ENCODE measurements at places on chromosomes 2 and 18.

- DNase-seq, result no peak
These were observed 485.6 kb downstream of the PTH2R start for GRCh38 chr2:208892203-208892602.

DNA sequence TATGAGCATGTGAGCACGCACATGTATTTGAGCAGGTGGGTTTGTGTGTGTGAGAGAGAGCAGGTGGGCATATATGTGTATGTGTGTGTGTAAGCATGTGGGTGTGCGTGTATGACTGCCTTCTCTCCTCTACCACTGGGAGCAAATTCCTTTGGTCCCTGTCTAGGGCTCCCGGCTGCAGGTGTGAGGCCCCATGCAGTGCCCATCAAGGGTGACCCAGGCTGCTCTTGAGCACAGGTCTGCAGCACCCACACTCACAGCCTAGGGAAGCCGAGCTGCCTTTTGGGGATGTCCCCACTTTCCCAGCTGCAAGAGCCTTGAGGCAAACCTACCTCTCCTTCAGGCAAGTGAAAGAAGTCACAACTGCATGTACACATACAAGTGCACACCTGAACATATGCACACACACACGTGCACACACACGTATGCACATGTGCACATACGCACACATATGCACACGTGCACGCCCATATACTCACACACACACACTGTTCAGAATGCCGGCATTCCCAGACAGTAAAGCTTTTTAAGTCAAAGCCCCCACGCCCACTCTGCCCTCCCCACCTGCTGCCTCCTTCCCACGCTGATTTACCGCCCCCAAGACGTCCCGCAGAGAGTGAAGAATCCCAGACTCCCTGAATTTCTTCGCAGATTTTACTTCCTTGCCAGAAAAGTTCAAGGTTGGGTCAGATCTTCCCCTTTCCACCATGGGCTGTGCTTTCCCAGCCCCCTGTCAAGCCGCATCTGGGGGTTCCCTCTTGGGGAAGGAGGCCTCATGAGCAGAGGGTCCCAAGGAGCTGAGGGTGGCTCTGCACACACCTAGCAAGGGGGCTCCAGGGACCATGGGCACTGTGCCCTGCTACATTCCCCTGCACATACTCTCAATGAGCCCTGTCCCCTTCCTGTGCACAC is 170.6 kb downstream of the TWIST2 start:
- DNase-seq, result no peak

GRCh38 chr18:31497836-31498573 is at the start of gene DSG2:
DSG2 (plus strand) TSS chr18:31498177; CDS start chr18:31498252, 75 bp downstream.
- peak; percentile 4 for DNase-seq

DNA sequence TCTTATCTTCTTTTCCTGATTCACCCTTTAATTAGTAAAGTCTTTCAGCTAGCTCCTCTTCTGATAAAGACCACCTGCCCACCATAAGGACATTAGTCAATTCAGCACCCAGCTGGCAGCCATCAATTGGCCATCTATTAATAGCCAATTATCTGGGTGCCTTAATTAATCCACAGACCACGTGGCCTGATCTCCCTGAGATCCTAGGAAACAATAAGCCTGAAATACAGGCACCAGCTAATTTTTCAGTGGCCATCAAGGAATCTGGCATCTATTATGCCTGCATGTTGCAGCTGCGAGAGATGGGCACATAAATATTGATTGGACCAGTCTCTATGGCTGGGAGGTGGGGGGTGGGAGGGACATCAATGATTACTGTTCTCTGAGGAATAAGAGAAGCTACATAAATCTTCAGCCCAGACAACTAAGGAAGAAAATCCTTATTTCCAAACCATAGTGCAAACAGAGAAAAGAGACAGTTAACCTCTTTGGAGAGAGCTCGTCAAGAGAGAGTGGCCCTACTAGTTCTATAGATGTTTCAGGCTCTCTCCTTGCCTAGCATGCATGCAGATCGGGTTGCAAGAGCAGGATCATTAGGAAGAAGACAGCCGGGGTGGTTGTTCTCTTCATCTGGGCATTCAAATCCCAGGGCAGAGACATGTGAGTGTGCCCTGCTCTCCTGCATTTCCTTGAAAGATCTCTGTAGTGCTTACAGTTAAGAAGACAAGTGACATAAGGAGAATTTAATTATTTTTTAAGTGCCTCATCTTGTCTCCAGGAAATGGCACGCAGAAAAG is 8.7 kb downstream of the GALNT14 start:
- DNase-seq, result no peak

GRCh38 chr18:8949206-8949605 is 153.3 kb upstream of the NDUFV2 start:
- no peak for DNase-seq

DNA sequence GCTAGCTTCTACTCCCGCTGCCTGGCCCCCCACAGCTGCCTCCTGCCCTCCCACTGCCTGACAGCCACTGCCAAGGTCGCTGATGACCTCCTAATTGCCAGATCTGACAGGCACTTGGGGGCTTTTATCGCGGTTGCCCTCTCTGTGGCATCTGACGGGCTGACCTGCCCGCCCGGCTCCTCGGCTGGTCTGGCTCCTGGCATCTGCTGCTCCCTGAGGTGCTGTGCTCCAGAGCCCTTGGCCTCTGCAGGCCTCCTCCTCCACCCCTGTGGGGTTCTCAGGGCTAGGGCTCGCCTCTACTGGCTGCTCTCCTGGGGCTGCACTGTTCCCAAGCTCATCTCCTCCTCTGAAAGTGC is 43.1 kb downstream of the INHBB start:
- DNase-seq, result no peak

DNA sequence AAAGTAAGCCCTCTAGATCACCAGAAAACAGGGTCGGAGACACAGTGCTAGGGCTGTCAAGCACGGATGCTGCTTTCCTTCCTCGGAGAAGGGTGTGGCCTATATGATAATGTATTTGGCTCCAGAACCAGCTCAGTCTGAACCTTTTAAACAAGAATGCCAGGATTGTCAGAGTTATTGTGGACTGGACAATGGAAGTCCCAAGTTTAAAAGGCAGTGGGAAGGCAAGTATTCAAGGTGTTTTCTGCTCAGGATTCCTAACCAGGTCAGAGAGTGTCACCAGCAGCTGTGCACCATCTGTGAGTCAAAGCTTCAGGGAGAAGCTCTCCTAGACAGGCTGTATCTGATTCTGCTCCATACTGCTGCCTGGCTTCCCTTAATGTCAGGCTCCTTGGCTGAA is 94.8 kb downstream of the SPOPL start:
- DNase-seq, result no peak

DNA sequence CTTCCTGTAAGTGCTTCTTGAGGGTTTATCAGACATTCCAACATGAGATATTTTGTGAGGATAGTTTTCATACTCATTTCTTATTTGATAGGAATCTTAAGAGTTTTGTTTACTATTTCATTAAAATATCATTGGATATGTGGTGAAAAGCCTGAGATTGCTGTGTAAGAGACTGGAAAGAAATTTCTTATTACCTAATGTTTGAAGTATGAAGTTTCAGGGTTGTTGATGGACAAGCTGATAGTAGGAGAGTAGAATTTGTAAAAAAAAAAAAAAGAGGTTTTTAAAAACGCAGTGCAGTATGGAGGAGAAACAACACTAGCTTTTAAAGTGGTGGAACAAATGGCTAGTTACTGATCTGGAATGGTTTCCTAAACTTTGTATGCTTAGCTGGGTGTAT is 7.7 kb downstream of the EPB41L5 start:
- no peak for DNase-seq

DNA sequence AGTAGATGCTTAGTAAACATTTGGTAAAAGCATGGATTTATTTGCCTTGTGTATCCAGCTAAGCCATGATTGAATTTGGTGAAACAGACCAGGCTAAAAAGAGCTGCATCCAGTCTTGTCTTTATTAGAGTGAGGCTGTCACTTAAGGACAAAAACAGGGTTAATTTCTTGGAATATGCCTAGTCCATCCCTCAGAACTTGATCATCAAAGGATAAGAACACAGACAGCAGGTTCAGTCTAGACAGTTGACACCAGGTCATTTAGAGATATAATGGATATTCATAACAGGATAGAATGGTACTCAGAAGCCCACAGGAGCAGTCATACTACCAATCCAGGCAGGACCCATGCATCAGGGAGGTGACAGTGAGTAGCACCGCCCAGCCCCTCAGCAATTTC is 434.9 kb upstream of the ST6GAL2 start:
- DNase-seq, result no peak

GRCh38 chr2:99451686-99452085 is 38.1 kb downstream of the REV1 start:
- no peak for DNase-seq

DNA sequence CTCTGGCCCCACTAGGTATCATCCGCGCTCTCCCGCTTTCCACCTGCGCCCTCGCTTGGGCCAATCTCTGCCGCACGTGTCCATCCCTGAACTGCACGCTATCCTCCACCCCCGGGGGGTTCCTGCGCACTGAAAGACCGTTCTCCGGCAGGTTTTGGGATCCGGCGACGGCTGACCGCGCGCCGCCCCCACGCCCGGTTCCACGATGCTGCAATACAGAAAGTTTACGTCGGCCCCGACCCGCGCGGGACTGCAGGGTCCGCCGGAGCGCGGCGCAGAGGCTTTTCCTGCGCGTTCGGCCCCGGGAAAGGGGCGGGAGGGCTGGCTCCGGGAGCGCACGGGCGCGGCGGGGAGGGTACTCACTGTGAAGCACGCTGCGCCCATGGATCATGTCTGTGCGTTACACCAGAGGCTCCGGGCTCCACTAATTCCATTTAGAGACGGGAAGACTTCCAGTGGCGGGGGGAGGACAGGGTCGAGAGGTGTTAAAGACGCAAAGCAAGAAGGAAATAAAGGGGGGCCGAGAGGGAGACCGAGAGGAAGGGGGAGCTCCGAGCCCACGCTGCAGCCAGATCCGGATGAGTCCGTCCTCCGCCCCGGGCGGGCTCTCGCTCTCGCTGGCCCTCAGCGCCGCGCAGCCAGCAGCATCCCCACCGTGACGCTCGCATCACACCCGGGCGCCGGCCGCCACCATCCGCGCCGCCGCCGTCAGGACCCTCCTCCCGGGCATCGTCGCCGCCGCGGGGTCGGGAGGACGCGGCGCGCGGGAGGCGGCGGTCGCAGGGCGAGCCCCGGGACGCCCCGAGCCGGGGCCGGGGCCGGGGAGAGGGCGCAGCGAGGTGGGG is 664 bp downstream of the NETO1 start:
- DNase-seq, result no peak

DNA sequence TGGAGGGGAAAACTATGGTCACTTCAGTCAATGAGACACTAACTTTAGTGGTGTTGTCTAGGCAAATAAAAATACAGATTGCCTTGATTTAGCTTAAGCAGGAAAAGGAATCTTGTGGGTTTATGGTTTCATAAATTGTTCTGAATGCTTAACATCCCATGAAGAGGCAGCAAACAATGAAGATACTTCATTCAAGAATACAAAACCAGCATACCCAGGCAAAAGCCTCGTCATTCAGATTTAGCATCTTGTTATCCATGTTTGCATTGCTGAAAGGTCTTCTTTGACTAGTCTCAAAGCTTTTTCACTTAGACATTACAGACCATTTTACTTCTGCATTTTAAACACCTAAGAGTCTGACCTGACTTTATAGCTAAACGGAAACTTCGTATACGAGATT is 272.7 kb upstream of the FSHR start:
- DNase-seq, result no peak

DNA sequence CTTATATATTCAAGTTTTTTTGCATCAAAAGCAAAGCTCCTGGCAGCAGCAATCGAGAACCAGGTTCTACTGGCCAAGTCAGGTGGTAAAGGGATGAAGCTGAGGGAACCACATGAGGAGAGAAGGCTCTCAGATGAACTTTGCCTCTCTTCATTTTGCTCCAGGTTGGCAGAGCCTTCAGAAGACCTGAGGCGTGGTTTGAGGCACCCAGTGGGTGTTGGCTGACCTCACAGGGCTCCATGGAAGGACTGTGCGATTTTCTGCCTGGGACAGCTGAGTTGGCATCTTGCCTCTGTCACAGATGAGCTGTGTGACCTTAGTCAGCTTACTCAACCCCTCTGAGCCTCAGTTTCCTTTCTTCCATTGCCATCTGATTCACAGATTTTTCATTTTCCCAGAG is 89.0 kb downstream of the INSIG2 start:
- no peak for DNase-seq

GRCh38 chr2:234355021-234355720 is 141.7 kb downstream of the ARL4C start:
- DNase-seq, result no peak

GRCh38 chr18:79921984-79922965 is 29.2 kb downstream of the SLC66A2 start:
- peak; percentile 1 for DNase-seq

DNA sequence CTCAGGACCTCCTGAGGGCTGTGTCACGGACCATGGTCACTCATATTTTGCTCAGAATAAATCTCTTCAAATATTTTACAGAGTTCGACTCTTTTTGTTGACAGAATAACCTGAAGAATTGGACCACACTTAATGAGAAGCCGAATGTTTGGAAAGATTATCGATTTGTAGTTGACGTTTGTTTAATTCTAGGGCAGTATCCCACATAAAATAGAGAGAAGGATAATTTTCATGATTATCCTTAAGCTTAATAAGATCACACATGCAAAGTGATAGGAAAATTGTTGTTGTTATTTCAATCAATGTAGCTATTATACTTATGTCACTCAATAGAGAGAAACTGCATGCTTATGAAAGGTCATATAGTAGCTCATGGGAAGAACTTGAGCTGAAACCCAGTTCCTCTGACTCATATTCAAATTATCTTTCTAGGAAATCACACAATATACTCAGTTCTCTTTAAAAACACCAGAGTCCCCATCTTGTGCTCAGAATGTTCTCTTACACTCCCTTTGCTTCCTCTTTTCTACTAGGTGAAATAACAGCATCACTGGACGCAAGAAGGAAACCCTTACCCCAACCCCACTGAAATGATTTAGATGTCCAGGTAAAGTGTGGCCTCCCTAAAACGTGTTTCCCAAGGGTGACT is 982.1 kb downstream of the TSN start:
- DNase-seq, result no peak

DNA sequence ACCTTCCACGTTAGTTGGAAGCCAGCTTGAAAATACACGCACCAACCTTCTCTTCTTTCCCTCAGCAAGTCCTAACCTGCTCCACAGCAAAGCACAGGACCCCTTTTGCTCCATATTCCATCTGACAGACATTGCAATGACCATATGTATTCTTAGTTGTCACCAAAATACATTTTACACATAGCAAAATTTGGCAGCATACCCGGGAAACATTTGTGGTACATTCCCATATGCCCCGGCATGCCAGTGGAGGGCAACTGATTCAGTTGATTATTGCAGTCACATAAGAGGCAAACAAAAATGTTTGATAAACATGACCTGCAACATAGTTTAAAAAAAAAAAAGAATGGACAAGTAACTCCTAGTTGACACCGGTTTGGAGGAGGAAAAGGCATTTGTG is 202.1 kb upstream of the UBE2E3 start:
- DNase-seq, result no peak

- DNase-seq, result no peak
These were observed 32.1 kb downstream of the GDF7 start for GRCh38 chr2:20698916-20699613.

DNA sequence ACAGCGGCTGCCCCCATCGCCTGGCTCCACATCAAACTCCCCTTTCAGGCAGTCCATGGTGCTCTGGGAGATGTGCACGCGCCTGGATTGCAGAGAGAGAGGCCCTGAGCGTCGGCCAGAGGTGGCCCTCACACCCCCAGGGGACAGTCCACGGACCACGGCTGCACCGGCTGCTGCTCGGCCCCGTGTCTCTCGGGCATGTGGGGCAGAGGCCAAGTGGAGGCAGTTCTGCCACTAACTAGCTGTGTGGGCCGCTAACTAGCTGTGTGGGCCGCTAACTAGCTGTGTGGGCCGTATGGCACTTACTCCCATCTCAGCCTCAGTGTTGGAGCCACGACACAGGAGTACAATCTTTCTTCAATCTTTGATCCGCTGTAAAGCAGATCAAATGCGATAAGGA is 45.3 kb downstream of the CENPO start:
- no peak for DNase-seq

Data from activated gamma-delta T cell treated with Interleukin-2 at 50 U/mL for 16 hours (primary cell).